Nasal cavity respiratory epithelium epithelial cell of viscerocranial mucosa (primary cell): ENCODE measurements at places on chromosomes 11 and 22. TPM values are rescaled to one million over a fixed set of nuclear protein-coding genes. Genes with fewer than 3 reads are reported as not detected.

The DBX1 gene
- total RNA-seq, result not detected in 2 replicates

The SOX6 gene
- total RNA-seq, result 2.5 and 3.1 TPM in 2 replicates

The MOGAT2 gene
- total RNA-seq, result 0.07 TPM in 1 of 2 replicates, not detected in the other

The P2RX6 gene
- total RNA-seq, result 0.34 and 0.57 TPM in 2 replicates

The OLFML1 gene
- not detected in 2 replicates for total RNA-seq

The FDXACB1 gene
- 2.1 and 2.4 TPM in 2 replicates for total RNA-seq

The SUSD2 gene
- total RNA-seq, result under 0.01 and 0.36 TPM in 2 replicates

The HEPHL1 gene
- total RNA-seq, result 0.64 and 10.3 TPM in 2 replicates

The INS gene
- not detected in 2 replicates for total RNA-seq

The CTSC gene
- 82.7 and 187 TPM in 2 replicates for total RNA-seq

The IGLL1 gene
- total RNA-seq, result not detected in 2 replicates

The C22orf31 gene
- total RNA-seq, result not detected in 2 replicates

The EMID1 gene
- under 0.01 and 0.21 TPM in 2 replicates for total RNA-seq
